ENCODE measurements at places on chromosomes 7 and 10.

GRCh38 chr7:131094685-131095084, 233.0 kb upstream of the MKLN1 start:
- DNase-seq = no peak

- DNase-seq = no peak
Measured at GRCh38 chr10:101566333-101567164, 21.5 kb downstream of the POLL start.

DNA sequence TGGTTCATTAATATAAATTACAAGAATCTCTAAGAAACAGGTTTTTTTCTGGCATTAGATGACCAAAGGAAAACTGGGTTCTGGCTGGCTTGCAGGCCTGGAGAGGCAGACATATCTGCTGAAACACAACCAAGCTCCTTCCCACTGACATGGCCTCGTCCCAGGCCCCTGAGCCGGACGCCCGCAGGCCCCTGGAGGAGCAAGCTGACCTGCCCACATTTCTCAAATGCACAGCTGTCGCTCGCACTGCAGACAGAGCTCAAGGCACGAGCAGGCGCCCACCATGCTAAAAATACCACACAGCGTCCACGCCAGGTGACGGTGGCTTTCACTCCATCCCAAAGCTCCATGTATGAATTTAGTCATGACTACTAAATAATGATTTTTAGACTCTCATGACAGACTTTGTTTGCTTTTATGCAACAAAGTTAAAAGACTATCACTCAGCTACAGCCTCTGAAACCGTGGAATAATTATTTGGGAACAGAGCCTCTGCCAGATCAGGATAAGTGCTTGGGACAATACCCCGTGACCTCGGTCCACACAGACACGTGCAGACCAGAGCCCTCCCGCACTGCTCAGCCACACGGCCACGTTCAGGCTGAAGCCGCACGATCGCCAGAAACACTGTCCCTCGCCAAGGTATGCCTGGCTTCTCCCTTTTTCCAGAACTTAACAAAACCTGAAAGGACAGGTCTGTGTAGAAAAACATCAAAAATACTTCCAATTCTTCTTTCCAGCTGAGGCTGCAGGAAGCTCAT, 71.1 kb downstream of the DIP2C start:
- DNase-seq = no peak

DNA sequence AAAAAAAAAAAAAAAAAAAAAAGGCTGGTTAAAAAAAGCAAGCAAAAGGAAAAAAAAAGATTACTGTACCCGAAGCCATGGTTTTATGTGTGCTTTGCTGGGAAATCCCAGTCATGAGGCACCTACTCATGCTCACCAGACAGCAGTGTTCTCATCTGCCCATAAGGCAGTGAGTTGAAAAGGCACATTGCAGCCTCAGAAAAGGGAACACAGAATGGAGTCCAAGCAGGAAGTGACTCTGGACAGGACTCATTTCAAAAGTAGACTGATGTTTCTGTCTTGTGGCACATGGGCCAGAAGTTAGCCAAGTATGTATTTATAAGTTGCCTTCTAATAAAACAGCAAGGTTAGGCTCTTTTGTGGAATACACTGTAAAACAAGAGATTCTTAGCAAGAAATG, 40.2 kb downstream of the PDSS1 start:
- DNase-seq = no peak

GRCh38 chr10:79277579-79278269, 69.5 kb upstream of the PPIF start:
- peak; percentile 25 for DNase-seq

- DNase-seq = no peak
Measured at GRCh38 chr10:131936736-131937135, 35.9 kb downstream of the PPP2R2D start.
